Stimulated activated CD8-positive, alpha-beta memory T cell treated with anti-CD3 and anti-CD28 coated beads, Interleukin-7, amount 100 ng/mL, for 48 hours (primary cell): ENCODE measurements at places on chromosomes 5 and 9.

- no peak for DNase-seq
These were observed 8.6 kb upstream of the MUSK start for GRCh38 chr9:110659891-110660541.

- no peak for DNase-seq
These were observed 122.7 kb downstream of the ST8SIA4 start for GRCh38 chr5:100780376-100780870.

- DNase-seq = no peak
These were observed 232.7 kb downstream of the EFNA5 start for GRCh38 chr5:107437986-107438510.

- DNase-seq = no peak
These were observed 52.7 kb upstream of the IFNK start for GRCh38 chr9:27471366-27471765.
